ENCODE measurements at places on chromosomes 2 and 18.

DNA sequence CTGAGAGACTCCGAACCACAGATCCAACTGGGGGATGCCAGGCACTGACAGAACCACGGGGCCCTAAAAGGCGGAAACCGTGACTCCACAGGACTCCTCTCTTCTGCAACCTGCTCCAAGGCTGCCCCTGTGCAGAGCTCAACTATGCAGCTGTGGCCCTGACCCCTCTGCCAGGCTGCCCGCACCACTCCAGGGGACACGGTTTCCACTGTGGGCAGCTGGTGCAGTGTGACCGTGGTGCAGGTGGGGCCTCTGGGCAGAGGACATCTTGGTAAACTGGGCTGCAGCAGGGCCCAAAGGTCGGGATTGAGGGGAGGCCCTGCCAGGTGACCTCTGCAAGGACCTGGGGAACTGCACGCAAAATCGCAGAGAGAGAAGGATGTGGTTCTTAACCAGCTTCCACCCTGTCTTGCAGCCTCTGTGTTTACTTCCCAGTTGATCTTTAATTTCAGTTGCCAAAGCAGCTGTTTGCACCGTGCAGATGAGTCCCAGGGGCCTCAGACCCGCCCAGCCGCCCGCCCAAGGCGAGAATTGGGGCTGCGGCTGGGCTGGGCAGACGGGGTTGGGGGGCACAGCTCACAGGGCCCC lies 104.6 kb upstream of the CTDP1 start:
- peak; percentile 75 for DNase-seq

GRCh38 chr2:47076586-47077441 lies 78.3 kb downstream of the STPG4 start:
- no peak for DNase-seq

DNA sequence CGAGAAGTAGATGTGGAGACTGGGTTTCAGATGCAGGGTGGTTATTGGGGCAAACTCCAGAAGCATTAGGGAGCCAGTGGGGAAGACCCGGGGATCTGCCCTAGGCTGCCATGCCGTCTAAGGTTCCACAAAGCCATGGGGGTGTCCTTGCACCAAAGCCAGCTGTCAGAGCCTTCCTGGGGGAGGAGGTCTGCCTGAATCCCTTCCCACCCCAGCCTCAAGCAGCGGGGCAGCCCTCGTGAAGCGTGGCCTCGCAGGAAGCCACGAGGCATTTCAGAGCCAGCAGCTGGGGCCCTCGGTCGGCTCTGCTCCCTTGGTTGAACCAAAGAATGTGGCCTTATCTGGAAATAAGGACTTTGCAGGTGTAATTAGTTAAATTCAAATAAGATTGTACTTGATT lies 51.2 kb upstream of the UBE2F start:
- DNase-seq = peak; percentile 86

GRCh38 chr2:4354678-4355077 lies 651.3 kb downstream of the DCDC2C start:
- no peak for DNase-seq

DNA sequence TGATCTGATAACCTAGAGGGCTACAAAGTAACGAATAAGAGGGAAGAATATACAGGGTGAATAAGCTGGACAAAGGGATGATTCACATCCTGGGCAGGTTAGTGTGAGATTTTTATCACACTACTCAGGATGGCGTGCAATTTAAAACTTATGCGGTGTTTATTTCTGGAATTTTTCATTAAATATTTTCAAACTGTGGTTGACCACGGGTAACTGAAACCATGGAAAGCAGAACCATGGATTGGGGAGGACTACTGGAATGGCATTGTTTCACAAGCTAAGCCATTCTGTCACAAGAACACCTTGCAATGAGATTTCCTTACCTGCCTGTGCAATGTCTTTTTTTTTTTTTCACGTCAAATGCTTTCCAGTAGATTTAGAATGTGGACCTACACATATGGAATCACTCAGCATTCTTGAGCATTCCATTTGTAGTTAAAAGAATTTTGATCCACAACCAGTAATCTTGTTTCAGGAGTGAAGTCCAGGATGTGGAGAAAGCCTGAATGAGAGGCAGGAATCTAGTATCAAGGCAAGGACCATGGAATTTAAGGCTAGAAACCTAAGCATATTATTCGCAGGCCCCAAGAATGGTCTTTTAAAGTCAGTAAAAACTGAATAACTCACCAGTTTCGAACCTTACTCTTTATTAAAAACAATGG lies 8.0 kb upstream of the CDK15 start:
- no peak for DNase-seq

GRCh38 chr2:71947809-71948208 lies 199.9 kb downstream of the CYP26B1 start:
- no peak for DNase-seq

DNA sequence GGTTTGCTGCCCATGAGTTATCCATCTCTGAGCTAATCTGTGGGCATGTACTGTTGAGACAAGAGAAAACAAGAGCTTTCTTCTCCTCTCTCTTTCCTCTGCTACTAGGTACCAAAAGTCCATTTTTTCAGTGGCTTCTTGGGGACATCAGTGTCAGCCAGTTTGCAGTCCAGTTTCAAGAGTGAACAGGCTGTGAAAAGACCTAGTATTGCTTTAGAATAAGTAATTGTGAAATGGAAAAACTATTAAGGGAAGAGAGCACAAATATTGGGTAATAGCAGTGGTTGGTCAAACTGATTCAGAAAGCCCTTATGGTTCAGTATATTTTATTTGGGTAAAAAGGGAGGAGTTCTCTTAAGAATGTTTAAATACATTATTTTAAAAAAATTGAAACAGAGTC lies 33.0 kb upstream of the MEP1B start:
- DNase-seq = no peak

DNA sequence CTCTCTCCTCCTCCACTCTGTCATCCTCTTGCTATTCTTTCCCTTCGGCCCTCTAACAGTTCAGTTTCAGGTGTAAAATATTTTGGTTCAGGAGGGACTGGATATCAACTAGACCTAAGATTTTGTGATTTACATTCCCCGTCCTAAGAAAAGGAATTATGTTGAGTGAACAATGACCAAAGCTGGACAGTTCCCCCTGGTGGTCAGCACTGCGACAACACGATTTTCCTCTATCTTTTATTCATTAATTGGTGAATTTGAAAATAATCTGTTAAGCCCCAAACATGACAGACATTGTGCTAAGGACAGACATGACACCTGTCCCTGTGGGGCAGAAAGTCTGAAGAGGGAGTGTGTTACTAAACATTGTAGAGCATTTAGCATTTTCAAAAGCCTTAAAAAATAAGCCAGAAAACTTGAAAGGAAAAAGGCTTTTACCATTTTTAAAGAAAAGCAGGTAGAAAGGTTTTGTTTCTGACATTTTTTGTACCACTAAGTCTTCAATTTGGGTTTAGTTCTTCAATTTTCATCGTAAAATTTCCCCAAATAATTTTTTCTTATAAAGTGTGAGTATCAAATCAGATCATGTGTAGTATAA lies 28.4 kb upstream of the GTF2A1L start:
- no peak for DNase-seq
